Pancreas (tissue), 10 donors: ENCODE measurements at places on chromosomes 16 and 17. TPM values are rescaled to one million over a fixed set of nuclear protein-coding genes. Genes with fewer than 3 reads are reported as not detected.

DNA sequence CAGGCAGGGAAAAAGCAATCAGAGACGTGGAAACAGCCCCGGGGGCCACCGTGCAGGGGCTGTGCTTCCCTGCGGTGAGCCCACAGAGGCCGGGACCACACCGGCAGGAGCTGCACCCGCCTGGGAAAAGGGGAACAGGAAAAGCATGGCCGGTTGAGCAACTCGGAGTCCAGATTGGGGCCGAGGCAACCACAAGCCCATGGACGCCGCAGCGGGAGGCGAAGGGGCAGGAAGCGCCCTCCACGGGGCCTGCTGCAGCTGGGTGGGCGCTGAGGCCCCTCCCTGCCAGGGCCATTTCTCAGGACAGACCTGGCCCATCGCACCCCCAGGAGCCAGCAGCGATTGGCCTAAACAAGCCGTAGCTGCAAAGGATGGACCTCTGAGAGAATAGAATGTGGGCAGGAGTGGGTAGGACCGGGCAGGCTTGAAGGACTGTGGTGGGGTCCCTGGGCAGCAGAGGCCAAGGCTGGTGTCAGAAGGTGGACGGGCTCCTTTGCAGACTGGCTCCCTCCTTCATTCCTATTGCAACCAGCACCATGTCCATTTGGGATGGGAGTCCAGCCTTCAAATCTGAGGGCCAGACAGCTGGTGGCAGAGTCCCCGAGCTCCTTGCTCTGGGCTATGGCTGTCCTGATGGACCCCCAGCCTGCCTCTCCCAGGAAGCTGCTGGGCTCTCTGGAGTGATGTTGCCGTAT, 30.4 kb downstream of the COX4I1 start:
- no peaks in the 10 kb centered on the region for H3K4me1 ChIP-seq
- DNase-seq: no peak
- H3K27me3 ChIP-seq: no peaks in the 10 kb centered on the region

DNA sequence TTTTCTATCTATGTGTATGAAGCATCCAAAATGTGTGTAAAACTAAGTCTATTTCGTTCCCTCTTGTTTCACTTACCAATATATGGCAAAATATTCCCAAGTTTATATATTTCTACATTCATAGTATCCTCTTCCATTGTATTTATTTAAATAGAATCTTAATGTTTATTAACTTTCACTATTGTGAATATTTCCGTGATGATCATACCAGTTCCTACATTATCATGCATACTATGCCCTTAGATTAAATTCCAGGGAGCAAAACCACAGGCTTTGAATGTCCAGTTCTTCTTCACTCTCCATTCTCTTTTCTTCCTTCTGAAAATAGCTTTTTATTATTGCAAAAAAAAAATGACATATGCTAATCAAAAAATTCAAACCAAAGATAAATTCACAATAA, 4.0 kb downstream of the MAP2K6 start:
- no peaks in the 10 kb centered on the region for H3K36me3 ChIP-seq
- no peak for DNase-seq
- no peak overlapping the region for H3K4me3 ChIP-seq
- H3K27ac ChIP-seq: no peak overlapping the region

GRCh38 chr16:27179500-27180072, 23.7 kb upstream of the KDM8 start:
- no peak overlapping the region for H3K4me3 ChIP-seq
- H3K27me3 ChIP-seq: no peaks in the 10 kb centered on the region
- no peaks in the 10 kb centered on the region for H3K36me3 ChIP-seq

- no peaks in the 10 kb centered on the region for H3K36me3 ChIP-seq
- no peak for DNase-seq
- no peak overlapping the region for H3K27ac ChIP-seq
- H3K27me3 ChIP-seq: no peaks in the 10 kb centered on the region
- H3K4me1 ChIP-seq: no peaks in the 10 kb centered on the region
- H3K4me3 ChIP-seq: no peak overlapping the region
Measured at GRCh38 chr17:55354941-55355340, 66.7 kb downstream of the MMD start.

GRCh38 chr16:69709456-69710084, 16.8 kb downstream of the NQO1 start:
- H3K27me3 ChIP-seq: no peaks in the 10 kb centered on the region
- H3K27ac ChIP-seq: no peak overlapping the region
- no peak overlapping the region for H3K4me3 ChIP-seq
- peaks cover 11% of the 10 kb centered on the region for H3K4me1 ChIP-seq

DNA sequence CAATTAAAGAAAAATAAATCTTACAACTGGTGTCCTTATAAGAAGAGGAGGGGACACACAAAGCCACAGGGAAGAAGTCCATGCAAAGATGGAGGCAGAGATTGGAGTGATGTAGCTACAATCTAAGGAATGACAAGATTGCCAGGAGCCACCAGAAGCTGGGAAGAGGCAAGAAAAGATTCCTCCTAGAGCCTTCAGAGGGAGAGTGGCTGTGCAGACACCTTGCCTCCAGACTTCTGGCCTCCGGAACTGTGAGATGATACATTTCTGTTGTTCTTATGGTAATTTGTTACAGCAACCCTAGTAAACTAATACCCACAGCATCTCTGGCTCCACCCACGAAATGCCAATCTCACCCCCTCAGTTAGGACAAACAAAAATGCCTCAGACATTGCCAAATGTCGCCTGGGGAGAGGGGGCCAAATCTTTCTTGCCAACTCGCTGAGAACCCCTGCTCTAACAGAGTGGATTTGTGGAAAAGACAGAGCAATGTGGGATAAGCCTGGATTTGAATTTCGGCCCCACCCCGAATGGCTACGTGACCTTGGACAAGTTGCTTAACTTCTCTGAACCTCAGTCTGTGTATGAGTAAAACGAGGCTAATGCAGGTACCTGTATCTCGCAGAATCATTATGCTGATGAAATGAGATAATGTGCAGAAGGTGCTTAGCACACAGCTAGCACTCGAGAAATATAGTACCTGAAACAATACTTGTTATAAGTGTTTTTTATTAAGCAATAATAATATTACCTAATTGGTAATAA, 37.1 kb upstream of the CSNK2A2 start:
- no peak for DNase-seq
- H3K4me3 ChIP-seq: no peak overlapping the region

- no peaks in the 10 kb centered on the region for H3K27me3 ChIP-seq
- H3K27ac ChIP-seq: no peak overlapping the region
- peaks cover 25% of the 10 kb centered on the region for H3K36me3 ChIP-seq
- H3K4me1 ChIP-seq: no peaks in the 10 kb centered on the region
- no peak overlapping the region for H3K4me3 ChIP-seq
- no peak for DNase-seq
Measured at GRCh38 chr17:742147-742793, 9.8 kb downstream of the GEMIN4 start.

DNA sequence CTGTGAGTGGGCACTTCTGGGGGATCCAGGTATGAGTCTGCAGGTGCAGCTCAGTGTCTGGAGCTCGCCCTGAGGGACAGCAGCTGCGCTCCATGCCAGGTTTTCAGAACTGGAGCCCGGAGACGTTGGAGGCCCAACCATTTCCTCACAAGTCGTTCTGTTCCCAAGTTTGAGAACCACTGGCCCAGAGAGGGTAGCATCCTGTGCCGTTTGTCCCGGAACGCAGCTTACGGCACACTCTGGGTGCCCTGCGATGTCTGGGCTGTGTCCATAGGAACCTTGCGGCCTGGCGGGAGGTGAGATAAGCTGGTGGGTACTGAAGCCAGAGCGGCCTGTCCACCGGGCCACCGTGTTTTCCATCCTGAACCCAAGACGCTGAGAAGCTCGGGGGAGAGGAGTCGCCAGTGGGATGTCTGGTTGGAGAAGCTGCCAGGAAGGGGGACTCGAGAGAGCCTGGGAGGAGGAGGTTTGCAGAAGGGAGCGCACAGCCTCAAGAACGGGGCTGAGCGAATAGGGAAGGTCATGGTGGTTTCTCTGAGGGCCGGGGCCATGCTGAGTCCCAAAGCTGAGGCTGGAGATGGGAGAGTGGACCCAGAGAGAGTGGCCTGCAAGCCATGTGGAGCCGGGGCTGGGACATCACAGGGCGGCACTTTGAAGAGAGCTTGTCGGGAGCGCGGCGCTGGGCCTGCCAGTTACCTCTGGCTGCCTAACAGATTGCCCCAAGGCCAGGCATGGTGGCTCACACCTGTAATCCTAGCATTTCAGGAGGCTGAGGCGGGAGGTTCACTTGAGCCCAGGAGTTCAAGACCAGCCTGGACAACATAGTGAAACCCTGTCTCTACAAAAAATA, 211.0 kb upstream of the GSE1 start:
- H3K4me3 ChIP-seq: no peak overlapping the region
- H3K36me3 ChIP-seq: no peaks in the 10 kb centered on the region
- H3K4me1 ChIP-seq: no peaks in the 10 kb centered on the region
- peak; percentile 48 for DNase-seq
- no peak overlapping the region for H3K27ac ChIP-seq

GRCh38 chr16:79839466-79840341, 239.2 kb upstream of the MAF start:
- H3K4me3 ChIP-seq: no peak overlapping the region
- DNase-seq: no peak
- H3K36me3 ChIP-seq: no peaks in the 10 kb centered on the region
- H3K4me1 ChIP-seq: no peaks in the 10 kb centered on the region
- no peak overlapping the region for H3K27ac ChIP-seq

- H3K27ac ChIP-seq: no peak overlapping the region
- no peaks in the 10 kb centered on the region for H3K27me3 ChIP-seq
- no peaks in the 10 kb centered on the region for H3K4me1 ChIP-seq
- no peak for DNase-seq
- no peaks in the 10 kb centered on the region for H3K36me3 ChIP-seq
- no peak overlapping the region for H3K4me3 ChIP-seq
Measured at GRCh38 chr17:9138161-9138717, 116.9 kb downstream of the NTN1 start.

- H3K36me3 ChIP-seq: no peaks in the 10 kb centered on the region
- H3K27me3 ChIP-seq: no peaks in the 10 kb centered on the region
- H3K4me1 ChIP-seq: no peaks in the 10 kb centered on the region
- peak; percentile 13 for DNase-seq
- no peak overlapping the region for H3K27ac ChIP-seq
- no peak overlapping the region for H3K4me3 ChIP-seq
Measured at GRCh38 chr16:77863250-77863649, 74.9 kb downstream of the VAT1L start.

DNA sequence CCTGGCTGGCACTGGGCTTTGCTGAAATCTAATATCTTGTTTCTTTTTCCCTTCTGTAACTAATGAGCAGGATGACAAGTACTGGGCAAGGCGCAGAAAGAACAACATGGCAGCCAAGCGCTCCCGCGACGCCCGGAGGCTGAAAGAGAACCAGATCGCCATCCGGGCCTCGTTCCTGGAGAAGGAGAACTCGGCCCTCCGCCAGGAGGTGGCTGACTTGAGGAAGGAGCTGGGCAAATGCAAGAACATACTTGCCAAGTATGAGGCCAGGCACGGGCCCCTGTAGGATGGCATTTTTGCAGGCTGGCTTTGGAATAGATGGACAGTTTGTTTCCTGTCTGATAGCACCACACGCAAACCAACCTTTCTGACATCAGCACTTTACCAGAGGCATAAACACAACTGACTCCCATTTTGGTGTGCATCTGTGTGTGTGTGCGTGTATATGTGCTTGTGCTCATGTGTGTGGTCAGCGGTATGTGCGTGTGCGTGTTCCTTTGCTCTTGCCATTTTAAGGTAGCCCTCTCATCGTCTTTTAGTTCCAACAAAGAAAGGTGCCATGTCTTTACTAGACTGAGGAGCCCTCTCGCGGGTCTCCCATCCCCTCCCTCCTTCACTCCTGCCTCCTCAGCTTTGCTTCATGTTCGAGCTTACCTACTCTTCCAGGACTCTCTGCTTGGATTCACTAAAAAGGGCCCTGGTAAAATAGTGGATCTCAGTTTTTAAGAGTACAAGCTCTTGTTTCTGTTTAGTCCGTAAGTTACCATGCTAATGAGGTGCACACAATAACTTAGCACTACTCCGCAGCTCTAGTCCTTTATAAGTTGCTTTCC, 56.0 kb downstream of the HLF start:
- H3K4me1 ChIP-seq: no peaks in the 10 kb centered on the region
- DNase-seq: no peak
- no peaks in the 10 kb centered on the region for H3K36me3 ChIP-seq
- no peaks in the 10 kb centered on the region for H3K27me3 ChIP-seq

DNA sequence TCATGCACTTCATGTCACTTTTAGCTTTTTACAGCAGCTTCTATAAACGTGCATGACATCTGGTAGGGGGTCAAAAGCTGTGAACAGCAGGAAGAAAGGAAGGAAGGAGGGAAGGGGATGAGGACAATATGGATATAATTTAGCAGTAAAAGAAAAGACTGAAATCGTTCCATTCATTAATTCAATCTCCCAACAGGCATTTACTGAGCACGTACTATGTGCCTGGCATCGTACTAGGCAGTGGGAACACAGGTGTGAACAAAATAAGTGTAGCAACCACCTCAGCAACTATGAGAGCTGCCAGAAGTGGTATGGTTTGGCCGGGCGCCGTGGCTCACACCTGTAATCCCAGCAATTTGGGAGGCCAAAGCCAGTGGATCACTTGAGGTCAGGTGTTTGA, 19.1 kb upstream of the USP7 start:
- H3K4me3 ChIP-seq: no peak overlapping the region
- no peaks in the 10 kb centered on the region for H3K36me3 ChIP-seq
- no peak overlapping the region for H3K27ac ChIP-seq
- no peaks in the 10 kb centered on the region for H3K4me1 ChIP-seq
- DNase-seq: no peak

GRCh38 chr16:76885776-76886537, 305.0 kb upstream of the MON1B start:
- H3K4me3 ChIP-seq: no peak overlapping the region
- no peaks in the 10 kb centered on the region for H3K36me3 ChIP-seq
- DNase-seq: no peak
- no peak overlapping the region for H3K27ac ChIP-seq

DNA sequence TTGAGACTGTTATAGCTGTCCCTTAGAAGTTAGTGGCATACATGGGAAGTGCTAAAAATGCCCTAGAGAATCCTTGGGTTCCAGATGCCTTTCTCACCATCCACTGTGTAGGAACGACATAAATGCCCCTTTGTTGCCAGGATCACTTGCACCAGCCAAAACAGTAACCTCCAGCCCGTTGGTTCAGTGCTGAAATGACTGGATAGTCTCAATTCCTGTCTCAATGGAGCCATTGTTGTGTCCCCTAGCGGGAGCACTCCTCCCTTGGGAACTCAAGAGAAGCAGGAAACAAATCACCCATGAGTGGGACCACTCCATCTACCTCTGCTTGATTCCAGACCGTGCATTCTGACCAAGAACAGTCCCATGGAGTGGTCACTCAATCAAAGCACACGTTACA, 23.1 kb downstream of the MPHOSPH6 start:
- no peak overlapping the region for H3K27ac ChIP-seq
- no peak for DNase-seq
- no peaks in the 10 kb centered on the region for H3K27me3 ChIP-seq
- H3K4me3 ChIP-seq: no peak overlapping the region
- no peaks in the 10 kb centered on the region for H3K36me3 ChIP-seq

ST6GALNAC2 gene
- total RNA-seq: 5.4 TPM

P4HB gene
- total RNA-seq: 1,818 TPM

TP53TG3F gene
- not detected for total RNA-seq

IRX6 gene
- total RNA-seq: not detected

MAFG gene
- total RNA-seq: 6.4 TPM

KRTAP16-1 gene
- total RNA-seq: not detected

LGALS9C gene
- total RNA-seq: not detected

ZPBP2 gene
- not detected for total RNA-seq
